ENCODE measurements at places on chromosomes 13 and 19.

GRCh38 chr19:46616631-46617322 lies 8.1 kb downstream of the PTGIR start:
- peak; percentile 62 for DNase-seq

DNA sequence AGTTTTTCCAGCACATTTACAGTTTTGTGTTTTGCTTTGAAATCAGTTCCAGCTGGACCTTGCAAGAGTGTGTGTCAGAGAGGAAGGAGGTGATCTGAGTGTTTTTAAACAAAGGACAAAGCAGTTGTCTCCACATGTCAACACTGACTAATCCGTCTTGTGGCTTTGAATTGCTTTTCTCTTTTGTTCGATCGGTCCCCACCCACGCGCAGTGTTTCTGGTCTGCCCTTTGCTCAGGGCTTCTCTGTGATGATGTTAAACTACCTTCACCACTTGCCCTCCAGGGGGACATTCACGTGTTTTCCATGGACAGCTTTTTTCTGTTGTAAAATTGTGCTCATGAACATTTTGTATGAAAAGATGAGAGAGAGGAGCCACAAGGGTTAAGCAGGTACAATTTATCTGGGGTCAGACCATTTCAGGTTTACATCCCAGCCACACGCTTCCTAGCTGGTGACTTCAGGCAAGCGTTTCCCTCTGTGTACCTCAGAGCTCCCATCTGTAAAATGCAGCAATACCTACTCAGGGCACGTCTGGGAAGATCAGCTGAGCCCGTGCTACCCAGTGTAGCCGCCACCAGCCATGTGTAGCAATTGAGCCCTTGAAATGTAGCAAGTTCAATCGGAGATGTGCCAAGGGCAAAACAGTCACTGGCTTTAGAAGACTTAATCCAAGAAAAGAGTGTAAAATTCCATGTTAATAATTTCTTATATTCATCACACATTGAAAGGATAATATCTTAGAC lies 13.5 kb upstream of the PLA2G4C start:
- peak; percentile 47 for DNase-seq

DNA sequence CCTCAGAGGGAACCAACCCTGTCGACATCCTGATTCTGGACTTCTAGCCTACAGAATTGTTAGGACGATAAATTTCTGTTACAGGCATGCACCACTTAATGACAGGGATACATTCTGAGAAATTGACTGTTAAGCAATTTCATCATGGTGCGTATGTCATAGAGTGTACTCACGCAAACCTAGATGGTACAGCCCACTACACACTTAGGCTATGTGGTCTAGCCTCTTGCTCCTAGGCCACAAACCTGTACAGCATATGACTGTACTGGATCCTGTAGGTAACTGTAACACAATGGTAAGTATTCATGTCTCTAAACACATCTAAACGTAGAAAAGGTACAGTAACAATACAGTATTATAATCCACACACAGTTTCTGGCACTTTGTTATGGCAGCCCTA lies 13.3 kb downstream of the USP12 start:
- DNase-seq, result no peak

- DNase-seq, result no peak
Measured at GRCh38 chr19:10919352-10920287, 8.8 kb downstream of the YIPF2 start.

- no peak for DNase-seq
Measured at GRCh38 chr19:17264641-17264979, at the start of gene USHBP1. Gene USHBP1 (minus strand): TSS chr19:17264745. CDS start chr19:17264299, 446 bp downstream.

Measured in fibroblast of skin of right quadriceps (primary cell).